ENCODE measurements at places on chromosomes 12 and 14.

- DNase-seq, result no peak
Measured at GRCh38 chr14:29684926-29685325, 242.7 kb downstream of the PRKD1 start.

DNA sequence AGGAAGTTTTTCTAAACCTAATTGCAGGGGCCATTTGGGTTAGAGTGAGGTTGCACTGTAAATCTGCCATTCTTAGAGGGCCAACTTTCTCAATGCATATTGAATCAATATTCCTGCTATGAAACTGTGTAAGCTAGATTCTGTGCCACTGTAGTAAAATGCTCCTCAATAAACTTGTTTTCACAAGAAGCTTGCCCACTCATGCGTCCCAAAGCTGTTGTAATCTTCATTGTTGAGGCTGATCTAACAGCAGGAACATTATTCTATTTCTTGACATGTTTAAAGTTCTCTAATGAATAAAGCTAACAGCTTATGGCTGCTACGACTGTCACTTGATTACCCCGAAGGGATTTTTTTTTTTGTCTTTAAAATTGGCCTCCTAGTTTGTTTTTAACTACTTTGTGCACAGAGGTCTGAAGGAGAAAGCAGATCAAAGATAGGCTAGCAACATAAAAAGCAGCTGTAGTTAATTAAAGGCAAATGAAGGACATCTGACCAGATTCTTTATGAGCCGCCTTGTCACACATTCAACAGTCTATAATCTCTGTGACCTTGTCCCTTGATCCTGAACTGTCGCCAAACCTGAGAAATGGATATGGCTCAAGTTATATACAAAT, 243.7 kb downstream of the PAX9 start:
- DNase-seq, result no peak

- DNase-seq, result no peak
Measured at GRCh38 chr12:7373226-7373625, 69.4 kb downstream of the ACSM4 start.

- no peak for DNase-seq
Measured at GRCh38 chr12:21893924-21894323, 47.3 kb downstream of the ABCC9 start.

GRCh38 chr12:44774815-44775411, 101.2 kb downstream of the NELL2 start:
- DNase-seq, result peak; percentile 47

DNA sequence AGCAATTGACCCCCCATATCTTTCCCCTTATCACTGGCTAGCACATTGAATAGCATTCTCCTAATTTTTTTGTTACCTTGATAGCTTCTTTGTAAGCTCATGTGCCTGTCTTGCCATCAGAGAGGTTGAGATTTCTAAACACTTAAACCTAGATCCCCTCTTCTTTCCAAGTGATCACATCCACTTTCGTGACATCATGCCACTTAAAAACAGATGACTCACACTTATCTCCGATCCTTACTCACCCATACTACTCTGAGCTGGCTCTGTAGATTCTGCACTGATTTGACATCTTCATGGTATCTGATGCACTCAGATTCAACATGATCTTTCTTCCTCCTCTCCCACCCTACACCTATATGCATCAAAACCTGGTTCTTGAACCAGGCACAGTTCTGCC, 10.5 kb downstream of the GPR137C start:
- DNase-seq, result no peak

DNA sequence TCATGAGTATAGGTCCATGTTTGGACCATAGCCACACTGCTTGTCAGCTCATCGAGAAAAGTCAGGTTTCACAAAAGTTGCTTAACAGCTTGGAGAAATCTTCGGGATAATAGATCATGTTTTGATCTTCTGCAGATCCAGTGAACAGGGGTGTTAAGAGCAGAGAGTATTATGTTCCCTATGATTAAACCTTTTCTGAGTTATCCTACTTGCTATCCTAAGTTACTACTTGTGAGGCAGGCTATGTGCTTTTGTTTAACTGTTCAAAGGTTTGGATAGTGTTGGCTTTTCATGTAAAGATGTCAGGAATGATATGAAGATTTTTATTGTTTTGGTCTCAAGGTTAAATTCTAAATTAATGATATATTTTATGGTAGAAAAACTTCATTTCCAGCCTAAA, 11.1 kb downstream of the NAA30 start:
- no peak for DNase-seq

- DNase-seq, result no peak
Measured at GRCh38 chr14:69804902-69805301, 7.9 kb upstream of the SLC10A1 start.

DNA sequence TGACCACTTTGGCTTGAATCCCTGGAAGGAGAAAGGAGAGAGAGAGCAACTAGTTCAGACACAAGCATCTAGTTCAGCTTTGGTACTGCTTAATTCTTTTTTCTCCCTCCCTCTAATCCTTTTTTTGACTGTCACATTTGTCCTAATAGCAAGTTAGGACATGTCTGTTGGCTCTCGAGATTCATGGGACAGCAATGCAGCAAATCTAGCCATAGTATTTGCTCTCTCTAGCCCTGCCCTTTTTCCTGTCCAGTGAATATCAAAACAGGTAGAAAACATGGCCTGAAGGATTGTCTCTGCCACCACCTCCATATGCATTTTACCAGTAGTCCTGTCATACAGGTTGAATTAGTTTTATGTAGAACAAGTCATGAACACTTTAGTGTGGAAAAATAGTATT, 116.4 kb downstream of the PTPRB start:
- DNase-seq, result no peak

GRCh38 chr12:2258025-2258424, 205.2 kb downstream of the CACNA1C start:
- DNase-seq, result no peak

DNA sequence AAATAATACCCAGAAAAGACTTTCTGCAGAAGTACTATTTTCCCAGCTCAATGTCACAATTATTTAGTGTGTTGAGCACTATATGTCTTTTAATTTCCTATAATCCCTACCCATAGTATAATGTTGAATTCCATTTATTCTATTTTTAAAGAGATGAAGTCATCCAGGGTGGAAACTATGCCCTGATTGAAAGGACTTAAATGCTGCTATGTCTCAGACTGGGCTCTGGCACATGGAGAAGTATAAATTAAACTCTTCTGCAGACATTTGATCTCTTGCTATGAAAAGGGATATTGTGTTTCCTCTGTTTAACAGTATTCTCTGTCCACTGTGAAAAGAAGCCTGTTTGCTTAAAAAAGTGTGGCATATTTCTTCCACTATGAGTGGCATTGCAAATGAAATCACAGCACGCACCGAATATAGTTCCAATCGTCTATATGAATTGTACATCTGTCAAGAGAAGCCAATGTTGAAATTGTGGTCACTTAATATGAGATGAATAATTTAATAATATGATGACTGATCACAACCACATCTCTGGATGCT, 192.3 kb downstream of the BCAT1 start:
- no peak for DNase-seq

- DNase-seq, result no peak
Measured at GRCh38 chr14:87869619-87870583, 123.1 kb downstream of the GALC start.

DNA sequence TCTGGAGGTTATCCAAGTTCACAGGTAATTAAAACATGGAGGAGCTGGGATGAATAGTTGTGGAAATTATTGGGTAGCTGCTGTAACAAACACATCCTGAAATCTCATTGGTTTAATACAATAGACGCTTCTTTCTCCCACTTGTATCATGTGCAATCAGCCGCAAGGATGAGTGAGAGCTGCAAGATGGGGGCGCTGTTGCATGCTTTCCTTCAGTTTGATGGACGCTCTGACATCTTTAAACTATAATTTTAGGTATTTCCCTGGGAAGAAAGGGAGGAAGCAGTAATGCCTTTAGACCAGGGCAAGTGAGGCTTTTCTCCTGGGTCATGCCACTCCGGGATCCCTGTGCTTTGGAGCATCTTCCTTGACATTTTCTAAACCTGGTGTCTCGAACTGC, 178.7 kb downstream of the PAWR start:
- DNase-seq, result no peak

DNA sequence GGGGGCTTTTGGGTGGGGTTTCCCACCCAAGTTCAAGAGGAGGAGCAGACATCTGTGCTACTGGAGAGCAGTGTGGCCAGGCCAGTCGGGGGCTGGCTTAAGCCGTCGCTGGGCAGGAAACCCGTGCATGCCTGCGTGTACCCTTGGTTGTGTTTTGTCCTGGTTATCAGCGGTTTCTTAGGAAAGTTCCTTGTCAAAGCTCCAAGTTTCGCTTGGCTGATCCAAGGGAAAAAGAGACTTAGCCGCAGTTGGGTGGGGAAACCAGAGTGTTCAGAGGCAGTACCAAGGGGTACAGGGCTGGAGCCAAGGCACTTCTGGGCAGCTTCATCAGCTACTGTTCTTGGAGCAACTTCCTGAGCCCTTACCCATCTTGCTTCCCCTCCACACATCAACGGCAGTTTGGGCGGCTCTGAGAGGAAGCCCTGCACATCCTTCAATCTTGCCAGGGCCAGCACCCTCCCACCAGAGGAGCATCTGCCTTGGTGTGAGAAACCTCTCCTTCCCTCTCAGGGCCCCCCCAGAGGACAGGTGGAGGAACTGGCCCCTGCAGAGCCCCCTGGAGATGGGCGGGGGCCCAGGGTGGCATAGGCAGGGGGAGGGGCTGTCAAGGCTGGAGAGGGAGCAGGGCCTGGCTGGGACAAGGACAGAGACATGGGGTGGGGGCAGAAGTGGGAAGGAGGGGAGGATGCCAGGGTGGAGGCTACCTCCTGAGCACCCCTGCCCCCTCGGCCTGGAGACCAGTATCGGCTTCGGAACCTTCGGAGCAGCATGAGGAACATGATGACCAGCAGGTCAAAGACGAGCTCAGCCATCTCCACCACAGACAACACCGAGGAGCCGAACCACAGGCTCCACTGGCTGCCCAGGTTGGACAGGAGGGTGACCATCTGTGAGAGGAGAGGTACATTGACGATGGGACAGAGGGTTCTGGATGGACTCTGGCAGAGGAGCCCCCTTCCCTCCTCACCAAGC, 5.8 kb upstream of the TNFRSF1A start:
- DNase-seq, result no peak

DNA sequence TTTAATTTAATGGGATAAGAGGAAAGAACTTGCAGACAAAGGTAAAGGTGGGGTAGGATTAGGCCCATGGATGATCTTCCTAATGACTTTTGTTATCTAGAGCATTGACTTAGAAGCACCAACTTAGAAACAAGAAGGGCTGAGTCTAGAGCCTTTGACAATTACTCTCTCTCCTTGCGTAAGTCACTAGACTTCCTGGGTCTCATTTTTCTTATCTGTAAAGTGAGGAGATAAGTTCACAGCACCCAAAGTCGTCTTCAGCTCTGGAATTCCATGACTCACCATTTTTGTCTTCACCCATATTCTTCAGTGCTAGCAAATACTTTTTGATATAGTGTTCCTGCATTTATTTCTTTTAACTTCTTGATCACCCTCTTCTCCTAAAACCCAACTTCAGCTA, 75.7 kb downstream of the SSPN start:
- DNase-seq, result no peak
